ENCODE measurements at places on chromosomes 13 and 19.

DNA sequence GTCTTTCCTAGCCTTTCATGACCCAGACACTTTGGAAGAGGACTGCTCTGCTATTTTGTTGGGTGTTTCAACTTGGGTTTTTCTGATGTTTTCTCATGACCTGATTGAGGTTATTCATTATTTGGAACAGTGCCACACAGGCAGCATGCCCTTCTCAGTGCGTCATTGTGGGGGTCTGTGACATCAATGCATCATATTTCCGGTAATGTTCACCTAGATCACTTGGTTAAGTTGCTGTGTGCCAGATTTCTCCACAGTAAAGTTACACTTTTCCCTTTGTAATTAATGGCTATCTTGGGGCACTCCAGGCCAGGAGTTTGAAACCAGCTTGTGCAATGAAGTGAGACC is 124.4 kb downstream of the SIPA1L3 start:
- DNase-seq, result no peak

DNA sequence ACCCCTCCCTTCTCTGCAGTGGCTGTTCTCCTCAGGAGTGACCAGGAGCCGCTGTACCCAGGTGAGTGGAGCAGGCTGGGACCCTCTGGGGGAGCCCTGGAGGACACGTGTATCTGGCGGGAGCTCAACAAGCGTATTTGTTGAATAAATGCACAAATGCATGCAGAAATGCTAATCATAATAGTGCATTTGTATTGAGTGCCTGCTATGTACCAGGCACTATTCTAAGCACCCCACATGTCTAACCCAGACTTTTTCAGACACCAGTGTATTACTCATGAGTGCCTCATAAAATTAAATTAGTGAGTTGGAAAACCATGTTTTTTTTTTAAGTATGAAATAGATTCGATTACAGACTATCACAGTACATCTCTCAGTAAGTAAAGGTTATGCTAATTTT is 7.9 kb downstream of the HPN start:
- no peak for DNase-seq

DNA sequence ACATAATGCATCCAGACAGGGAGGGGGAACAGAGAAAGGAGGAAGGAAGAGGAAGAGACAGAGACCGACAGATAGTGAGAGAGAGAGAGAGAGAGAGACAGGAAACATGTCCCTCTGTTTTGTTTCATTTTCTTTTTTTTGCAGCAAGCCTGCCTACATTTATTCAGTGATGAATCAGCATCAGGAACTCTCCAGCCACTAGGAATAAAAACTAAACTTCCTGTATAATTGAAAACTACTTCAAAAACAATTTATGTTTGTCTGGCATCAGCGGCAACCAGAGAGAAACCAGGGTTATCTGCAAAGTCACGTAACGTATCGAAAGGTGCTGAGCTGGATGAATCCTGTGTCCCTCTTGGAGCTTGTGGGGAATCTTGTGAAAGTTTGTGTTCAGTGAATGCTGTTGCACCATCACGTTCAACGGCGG is 148.6 kb upstream of the SOX21 start:
- peak; percentile 5 for DNase-seq

DNA sequence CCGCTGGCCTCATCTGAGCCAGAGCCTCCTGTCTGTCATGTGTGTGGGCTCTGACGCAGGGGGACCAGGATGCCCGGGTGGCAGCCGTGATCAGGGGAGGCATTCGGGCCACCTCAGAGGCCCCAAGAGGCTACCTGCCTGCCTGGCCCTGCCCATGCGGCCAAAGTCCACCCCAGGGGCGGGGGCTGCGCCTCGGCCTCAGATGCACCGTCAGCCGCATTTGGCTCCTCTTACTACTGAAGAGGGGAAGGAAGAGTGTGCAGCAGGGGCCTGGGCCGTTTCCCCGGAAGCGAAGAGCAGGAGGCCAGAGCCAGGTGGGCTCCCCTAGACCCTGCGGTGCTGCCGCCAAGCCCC is 34.0 kb downstream of the C13orf46 start:
- no peak for DNase-seq

GRCh38 chr19:18989316-18989715 is 44.0 kb downstream of the SUGP2 start:
- no peak for DNase-seq

- no peak for DNase-seq
These were observed 11.1 kb upstream of the RSPH6A start for GRCh38 chr19:45825917-45826893.

GRCh38 chr13:79482281-79482970 is 1.5 kb downstream of the NDFIP2 start:
- DNase-seq, result no peak

DNA sequence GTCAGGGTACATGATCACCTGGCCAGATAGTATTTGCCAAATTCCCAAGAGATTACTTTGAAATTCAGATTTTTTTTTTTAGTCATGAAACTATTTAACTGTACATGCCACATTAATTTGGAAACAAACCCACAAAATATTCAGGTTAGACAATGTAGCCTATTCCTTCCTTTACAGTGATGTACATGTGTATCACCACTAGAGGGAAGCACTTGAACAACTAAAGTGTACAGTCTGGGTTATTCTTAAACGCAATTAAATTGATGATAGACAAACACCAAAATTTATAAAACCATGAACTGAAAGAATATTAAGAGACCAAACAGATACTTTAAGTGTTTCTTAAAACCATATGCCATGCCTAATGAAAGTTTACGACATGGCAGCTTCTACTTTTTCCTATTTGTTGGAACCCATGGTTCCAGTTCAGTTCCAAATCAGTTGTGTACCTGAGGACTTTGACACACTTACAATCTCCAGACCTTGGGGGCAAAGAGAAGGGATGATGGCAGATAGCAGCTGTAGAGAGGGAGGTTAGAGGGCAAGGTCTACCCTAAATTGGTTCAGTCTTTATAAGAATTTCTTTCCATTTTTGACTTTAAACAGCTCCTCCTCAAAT is 52.8 kb downstream of the TNFSF13B start:
- peak; percentile 65 for DNase-seq

DNA sequence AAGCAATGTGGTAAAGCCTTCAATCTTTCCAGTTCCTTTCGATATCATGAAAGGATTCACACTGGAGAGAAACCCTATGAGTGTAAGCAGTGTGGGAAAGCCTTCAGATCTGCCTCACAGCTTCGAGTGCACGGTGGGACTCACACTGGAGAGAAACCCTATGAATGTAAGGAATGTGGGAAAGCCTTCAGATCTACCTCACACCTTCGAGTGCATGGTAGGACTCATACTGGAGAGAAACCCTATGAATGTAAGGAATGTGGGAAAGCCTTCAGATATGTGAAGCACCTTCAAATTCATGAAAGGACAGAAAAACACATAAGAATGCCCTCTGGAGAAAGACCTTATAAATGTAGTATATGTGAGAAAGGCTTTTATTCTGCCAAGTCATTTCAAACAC is 15.6 kb upstream of the ZNF763 start:
- no peak for DNase-seq

- no peak for DNase-seq
These were observed 393.6 kb downstream of the TDRD3 start for GRCh38 chr13:60790620-60791019.

DNA sequence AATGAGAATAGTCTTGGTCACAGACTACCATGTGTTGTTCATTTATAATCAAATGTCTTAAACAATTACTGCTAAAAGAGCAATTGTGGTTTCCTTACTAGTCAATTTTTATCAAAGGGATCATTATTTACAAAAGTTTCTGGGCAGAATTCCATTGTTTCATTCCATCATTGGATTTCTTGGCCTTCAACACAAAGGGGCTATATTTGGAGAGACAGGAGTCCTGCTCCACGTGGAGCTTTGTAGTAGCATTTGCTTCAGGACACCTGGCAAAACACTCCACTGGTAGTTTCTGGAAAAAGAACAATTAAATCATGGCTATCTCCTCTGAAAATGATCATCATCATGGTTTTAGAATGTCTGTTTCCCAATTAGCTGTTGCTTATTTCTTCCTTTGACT is 22.3 kb upstream of the STARD13 start:
- DNase-seq, result no peak

DNA sequence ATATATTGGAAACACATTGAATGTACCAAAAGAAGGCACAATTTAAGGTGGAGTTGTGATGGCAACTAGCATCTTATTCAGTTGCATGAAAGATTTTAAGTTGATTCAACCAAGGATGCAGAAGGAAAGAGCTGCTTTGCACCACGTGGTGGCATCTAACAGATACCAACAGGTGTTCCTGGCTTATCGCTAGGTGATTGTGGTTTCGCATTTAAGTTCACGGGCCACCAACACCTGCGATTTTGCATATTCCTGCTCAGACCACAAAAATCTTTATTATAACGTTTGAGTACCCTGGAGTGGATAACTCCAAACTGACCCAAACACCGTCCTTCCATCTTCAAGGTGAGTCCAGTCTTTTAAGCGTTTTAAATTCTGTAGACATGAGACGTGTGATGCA is 45.3 kb downstream of the RGCC start:
- peak; percentile 33 for DNase-seq

- no peak for DNase-seq
These were observed 65.2 kb downstream of the SLC15A1 start for GRCh38 chr13:98687319-98687718.

DNA sequence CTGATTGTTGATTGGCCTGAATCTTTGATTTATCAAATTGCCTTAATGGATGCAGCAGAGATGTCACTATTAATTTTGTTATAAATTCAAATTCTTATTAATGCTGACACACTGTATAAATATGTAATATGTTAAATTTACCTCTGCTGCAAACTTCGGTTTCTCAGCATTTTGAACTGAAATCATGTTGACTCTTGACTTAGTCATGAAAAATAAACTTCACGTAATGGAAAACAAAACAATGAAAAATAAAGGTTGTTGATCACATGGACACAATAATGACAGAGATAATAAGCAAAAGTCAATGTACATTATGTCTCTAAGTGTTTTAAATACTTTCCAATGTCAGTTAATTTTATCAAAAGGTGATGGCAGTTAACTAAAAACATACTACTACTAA is 827.6 kb downstream of the PCDH9 start:
- DNase-seq, result no peak

GRCh38 chr19:8338835-8339234 is 4.2 kb downstream of the KANK3 start:
- DNase-seq, result no peak

DNA sequence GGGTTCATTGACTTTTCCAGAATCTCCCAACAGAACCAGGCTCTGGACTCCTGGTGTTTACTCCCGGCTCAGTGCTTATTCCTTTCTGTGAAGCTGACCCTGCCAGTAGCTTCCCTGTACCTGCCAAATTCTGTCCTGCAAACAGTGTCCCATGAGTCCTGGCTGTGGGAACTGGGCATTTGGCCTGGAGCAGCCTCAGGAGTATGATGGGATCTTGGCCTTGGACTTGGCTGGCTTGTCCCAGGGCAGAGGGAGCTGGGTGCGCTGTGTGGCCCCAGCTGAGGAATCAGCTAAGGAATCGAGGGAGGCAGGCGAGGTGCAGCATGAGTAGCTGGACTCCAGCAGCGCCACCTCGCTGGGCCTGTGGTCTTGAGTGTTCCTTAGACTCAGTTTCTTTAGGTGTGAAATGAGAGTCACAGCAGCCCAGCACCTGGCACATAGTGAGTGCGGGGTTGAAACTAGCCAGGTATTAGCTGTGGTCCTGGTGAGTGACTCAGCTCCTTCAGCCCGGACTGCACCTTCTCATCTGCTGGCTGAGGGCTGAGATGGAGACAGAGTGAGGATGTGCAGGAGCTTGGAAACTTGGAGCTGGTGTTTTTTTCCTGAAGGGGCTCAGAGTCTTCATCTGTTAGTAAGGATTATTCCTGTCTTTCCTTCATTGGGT is 10.4 kb downstream of the CLASRP start:
- no peak for DNase-seq

- DNase-seq, result no peak
These were observed 10.7 kb upstream of the FLT1 start for GRCh38 chr13:28505543-28506135.

- no peak for DNase-seq
These were observed 1.1 kb upstream of the MRPL34 start for GRCh38 chr19:17304386-17305215.

DNA sequence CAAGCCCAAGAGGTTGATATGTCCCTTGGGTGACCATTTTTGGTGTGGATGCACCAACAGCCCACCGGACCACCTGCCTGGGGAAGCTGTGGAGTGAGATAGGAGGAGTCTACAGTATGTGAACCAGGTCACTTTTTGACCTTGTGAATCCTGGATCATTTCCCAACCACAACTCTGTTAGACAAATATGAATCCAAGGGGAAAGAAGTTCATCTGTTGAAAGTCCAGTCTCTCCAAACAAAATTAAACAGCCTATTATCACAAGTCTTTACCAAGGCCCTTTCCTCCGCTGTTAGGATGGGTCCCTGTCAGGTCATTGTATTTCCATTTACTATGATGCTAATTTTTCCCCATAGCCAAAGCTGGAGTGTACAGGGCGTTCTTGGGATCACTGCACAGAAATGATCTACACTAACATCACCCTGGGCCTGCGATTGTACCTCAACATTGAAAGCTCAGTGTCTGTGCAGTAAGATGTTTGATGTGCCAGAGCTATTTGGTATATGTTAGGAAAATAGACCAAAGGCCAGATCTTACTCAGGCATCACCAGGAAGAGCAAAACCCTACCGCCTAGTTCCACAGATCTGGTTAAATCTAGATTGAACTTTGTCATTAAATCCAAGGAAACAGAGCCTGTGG is 117.1 kb downstream of the STARD13 start:
- DNase-seq, result no peak

- no peak for DNase-seq
These were observed 10.2 kb downstream of the C19orf12 start for GRCh38 chr19:29704562-29705558.
